ENCODE measurements at places on chromosomes 13 and 19.

GRCh38 chr19:14779151-14779550 lies 791 bp upstream of the ADGRE2 start:
- no peak for DNase-seq

- DNase-seq = no peak
Observed at GRCh38 chr13:112747256-112747655, 57.4 kb downstream of the ATP11A start.

- no peak for DNase-seq
Observed at GRCh38 chr19:32219881-32220472, 125.4 kb upstream of the ZNF507 start.

DNA sequence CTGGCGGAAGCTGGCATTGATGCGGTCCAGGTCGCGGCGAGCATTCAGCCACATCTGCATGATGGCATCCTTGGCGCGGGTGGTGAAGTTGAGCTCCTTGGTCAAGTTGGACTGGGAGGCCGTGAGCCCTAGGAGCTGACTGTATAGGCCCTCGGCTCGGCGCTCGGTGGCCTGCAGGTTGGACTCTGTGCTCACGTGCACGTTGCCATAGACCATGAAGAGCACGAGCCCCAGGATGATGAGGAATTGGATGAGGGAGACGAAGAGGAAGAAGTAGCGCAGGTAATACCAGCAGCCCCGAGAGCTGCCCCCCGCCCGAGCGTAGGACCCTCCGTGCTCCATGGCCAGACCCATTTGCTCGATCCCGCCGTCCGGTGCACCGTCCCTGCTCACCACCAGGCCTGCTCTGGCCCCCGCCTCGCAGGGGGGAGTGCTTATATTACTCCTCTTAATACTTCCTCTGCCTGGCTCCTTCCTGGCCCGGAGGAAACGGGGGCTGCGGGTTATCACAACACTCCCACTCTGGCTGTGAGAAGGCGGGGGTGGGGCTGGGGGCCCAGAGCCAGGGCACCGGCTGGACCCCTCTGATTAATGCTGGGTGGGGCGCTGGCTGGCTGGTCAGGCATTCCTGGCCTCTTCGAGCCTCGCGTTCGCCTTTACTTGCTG lies at the start of gene PLVAP:
Gene PLVAP (minus strand): TSS at position 408 of the 666 bp plus-strand sequence. CDS start 54 bp downstream, at position 354.
- DNase-seq = no peak

- no peak for DNase-seq
Observed at GRCh38 chr19:18657590-18658365, 20.9 kb downstream of the KLHL26 start.

Data from NCI-H2107 (cell line).